ENCODE measurements at places on chromosomes 3 and 15.

DNA sequence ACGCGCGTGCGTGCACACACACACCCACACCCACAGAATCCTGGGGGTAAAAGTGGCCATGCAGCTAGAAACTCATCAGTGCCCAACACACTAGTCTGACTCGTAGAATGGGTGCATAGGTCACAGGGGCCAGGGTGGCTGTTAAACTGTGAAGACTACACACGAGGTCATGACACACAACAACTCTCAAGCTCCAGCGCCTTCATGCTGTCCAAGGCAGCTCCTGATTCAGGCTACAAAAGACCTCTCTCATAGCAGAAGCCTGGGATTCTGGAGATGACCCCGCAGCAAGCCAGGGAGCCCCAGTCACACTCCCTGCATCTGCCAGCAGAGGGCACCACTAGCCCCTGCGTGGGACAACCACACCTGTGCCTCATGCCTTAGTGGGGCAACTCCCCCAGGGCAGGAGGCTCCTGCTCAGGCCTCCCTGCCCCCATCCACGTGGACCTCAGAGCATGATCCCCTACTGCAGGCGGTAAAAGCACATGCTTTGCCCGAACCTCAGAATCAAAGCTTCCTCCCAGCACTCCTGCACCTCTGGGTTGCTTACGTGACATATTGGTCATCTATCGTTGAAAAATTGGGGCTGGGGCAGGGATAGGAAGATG is 93.1 kb downstream of the LRIG1 start:
- DNase-seq = peak; percentile 72

- no peak for DNase-seq
These were observed 46.4 kb downstream of the EHHADH start for GRCh38 chr3:185207481-185207880.

DNA sequence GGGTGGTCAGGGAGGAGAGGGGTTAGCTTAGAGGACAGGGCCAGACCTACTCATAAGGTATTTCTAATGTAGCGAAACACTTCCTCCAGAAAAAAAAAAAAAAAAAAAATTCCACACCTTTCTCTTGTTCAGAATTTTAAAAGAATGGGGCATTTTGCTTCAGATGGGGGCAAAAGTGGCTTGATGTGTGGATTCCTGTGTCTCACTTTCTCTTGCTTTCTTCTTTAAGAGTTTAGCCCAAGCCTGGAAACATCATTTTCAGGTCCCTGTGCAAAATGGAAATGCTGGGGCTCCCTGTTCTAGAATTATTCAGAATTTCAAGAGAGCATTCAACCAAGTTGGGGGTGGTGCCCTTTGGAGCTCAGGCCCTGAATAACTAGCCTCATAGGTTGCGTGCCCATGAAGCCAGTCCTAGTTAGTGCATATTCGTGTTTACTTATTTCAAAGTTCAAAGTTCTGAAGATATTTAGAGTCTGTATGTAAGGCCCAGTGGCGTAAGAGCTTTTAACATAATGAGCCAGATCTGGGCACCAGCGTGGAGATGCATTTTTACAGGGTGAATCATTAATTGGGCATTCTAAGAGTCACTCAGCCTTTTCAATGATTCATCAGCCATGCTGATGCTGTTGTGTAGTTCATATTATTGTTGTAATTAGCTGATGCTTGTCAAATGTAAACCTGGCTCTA is 104.5 kb downstream of the RPLP1 start:
- no peak for DNase-seq

- DNase-seq = no peak
These were observed 1.3 kb downstream of the KLF15 start for GRCh38 chr3:126355777-126356372.

- DNase-seq = no peak
These were observed 70.2 kb downstream of the APBA2 start for GRCh38 chr15:28955993-28956421.

- no peak for DNase-seq
These were observed 94.3 kb upstream of the RNF7 start for GRCh38 chr3:141643796-141644195.

- no peak for DNase-seq
These were observed 91.1 kb upstream of the MRPS22 start for GRCh38 chr3:139252719-139253118.

GRCh38 chr3:152335273-152335672 is 66.5 kb downstream of the MBNL1 start:
- DNase-seq = no peak

GRCh38 chr3:122794779-122795673 is at the start of gene SLC49A4:
SLC49A4 (plus strand) TSS chr3:122795069; CDS start chr3:122795193, 124 bp downstream.
- peak; percentile 33 for DNase-seq

DNA sequence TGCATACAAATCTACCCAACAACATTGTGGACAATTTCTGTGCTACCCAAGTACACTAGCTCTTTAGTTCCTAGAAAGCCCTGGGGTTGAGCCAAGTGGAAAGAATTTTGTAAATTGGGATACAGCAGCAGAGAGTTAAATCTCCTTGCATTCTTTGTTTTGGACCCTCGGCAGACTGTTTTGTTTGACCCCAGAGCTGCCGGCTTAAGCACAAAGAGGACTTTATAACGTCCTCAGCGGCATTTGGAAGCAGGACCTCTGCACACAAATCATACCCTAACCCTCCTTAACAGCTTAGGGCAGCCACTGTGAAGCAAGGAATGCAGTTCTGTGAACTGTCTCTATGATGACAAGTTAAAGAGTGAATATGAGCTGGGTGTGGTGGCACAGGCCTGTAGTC is 415.3 kb downstream of the CNTN4 start:
- no peak for DNase-seq

GRCh38 chr3:156693166-156693565 is 18.8 kb downstream of the TIPARP start:
- no peak for DNase-seq

DNA sequence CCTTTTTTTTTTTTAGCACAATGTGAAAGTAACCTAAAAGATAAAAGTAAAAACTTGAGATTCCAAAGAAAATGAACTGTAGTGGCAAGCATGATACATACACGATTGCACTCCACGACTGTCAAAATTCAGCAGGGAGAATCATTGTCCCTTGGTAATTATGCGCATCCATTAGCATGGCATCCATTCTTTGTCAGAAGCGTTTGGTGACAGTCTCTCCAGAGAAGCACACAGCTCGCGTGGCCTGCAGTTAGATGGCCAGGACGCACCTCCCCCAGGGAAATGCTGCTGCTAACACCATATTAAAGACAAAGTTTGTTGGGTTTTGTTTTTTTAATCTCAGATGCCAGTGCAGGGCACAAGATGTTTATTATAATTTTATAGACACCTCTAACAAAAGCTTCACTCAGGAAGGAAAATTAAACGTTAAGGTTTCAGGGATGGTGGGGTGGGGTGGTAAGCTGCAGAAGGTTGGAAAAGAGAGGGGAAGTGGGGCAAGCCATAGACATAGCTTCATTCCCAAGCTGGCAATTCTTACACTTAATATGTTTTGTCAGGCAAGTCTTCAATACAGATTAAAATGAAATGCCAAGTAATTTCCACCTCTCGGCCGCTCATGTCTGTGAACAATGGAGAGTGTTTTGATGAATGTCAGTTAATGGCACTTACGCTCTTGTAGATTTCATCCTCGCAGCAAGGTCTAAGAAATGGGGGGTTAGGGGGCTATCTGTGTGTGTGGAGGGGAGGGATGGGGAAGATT is 142.8 kb upstream of the TOPAZ1 start:
- no peak for DNase-seq

DNA sequence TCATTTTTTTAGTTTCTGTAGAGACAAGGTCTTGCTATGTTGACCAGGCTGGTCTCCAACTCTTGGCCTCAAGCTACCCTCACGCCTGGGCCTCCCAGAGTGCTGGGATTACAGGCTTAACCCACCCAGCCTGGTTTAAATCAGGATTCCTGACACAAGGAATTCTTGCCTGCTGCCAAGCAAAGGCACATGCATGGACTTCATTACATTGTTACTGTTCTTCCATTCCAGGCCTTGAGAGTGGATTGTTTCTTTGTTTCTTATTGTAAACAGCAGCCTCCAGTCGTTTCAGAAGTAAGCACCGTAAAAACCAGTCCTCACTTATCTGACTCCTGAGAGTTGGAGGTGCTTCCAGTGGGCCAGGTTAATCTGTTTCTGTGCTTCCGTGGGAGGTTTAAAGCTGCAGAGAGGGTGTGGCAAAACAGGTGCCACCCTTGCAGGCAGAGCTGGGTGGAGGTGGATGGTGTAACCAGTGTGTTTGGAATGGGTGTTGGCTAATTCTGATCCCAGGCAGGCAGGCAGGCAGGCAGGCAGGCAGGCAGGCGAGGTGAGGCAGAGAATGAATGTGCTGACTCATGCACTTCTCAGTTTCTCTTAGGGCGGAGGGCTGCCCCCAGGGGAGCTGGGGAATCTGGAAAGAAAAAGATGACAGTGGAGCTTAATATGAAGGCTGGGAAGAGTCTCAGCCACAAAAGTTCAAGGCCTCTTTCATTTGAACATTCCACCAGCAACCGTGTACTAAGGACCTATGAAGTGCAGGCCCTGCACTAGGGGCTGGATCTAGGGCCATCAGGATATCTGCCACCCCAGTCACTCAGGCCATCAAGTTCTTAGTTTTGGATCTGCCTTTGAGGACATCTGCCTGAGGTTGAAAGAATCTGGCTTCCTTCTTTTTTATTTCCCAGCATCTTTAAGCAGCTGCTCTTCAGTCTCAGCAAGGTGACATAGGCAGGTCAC is 37.0 kb upstream of the CDCP1 start:
- DNase-seq = no peak

GRCh38 chr3:37148208-37148607 is 26.2 kb downstream of the LRRFIP2 start:
- DNase-seq = no peak

DNA sequence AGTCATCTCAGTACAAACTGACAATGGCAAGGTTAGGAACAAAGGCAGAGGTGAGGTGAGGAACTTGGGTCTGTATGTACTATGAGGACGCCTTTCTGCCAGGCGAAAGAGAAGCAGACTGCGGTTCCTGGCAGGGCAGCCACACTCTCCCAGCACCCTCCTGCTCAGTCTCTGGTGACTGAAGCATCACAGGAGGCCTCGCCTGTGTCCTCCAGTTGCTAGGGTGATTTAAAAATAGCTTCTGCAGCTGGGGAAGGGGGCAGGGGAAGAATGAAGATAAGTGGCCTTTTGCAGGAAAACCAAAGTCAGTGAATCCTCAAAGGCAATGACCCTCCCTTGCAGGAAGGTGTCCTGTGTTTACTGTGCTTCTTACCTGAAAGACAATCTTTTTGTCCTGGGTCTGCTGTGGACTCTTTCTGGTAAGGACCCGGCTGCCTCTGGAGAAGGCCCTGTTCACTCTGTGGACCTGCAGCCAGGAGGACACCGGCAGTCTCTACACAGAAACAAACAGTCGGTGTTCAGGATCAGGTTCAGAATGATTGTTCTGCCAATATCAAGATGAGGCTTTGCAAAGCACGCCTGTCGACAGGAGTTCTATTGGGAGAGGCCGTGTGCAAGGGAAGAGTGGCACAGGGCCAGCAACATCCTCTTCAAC is 65.7 kb upstream of the DGKG start:
- DNase-seq = no peak

DNA sequence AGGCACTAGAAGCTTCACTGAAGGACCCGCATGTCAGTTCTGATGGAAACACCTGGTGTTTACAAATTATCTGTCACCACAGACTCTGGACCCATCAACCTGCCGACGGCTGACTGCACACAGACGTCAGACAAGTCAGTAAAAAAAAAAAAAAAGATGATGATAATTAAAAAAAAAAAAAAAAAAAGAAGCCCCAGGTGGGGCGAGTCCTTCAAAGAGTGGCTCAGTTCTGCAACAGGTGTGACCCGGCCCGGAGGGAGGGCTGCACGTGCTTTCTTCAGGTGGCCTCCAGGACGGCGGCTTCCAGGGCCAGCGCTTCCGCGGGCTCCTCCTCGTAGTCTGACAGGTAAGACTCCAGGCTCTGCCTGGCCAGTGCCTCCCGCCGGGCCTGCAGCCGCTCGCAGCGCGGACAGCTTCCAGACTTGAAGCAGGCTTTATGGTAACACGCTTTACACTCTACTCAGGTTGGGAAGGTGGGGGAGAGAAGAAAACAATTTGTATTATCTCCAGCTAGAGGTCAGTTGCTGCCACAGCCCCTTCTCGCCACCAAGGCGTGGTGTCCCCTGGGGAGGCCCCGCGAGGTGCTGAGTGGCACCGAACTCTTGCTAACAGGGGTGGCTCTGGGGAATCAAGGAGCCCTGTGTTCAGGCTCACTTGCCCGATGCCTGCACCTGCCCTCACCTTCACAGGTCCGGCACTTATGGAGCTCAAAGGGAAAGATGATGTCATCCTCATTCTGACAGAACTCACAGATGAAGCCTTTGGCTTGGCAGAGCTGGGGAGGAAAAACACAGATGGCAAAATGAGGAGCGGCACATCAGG is 61.8 kb downstream of the RUBCN start:
- DNase-seq = no peak
